Activated CD4-positive, alpha-beta T cell treated with anti-CD3 and anti-CD28 coated beads, Interleukin-2, amount 10 ng/mL, durations not matched to agents 24 days and 14 days (primary cell): ENCODE measurements at places on chromosomes 1 and 21. TPM values are rescaled to one million over a fixed set of nuclear protein-coding genes. Genes with fewer than 3 reads are reported as not detected.

GRCh38 chr1:6012529-6013318 lies 20.5 kb upstream of the NPHP4 start:
- no peak for DNase-seq
- no peaks in the 10 kb centered on the region for H3K27me3 ChIP-seq
- no peak overlapping the region for H3K4me3 ChIP-seq
- H3K27ac ChIP-seq, result peak overlapping the region; percentile 20
- peaks cover 33% of the 10 kb centered on the region for H3K36me3 ChIP-seq

GRCh38 chr21:43939443-43940328 lies 72.4 kb upstream of the TRAPPC10 start:
- peak overlapping the region; percentile 78 for H3K27ac ChIP-seq
- H3K4me1 ChIP-seq, result peaks cover 18% of the 10 kb centered on the region
- H3K36me3 ChIP-seq, result peaks cover 18% of the 10 kb centered on the region
- peak overlapping the region; percentile 74 for H3K4me3 ChIP-seq

VWA5B1 gene
- not detected in 2 replicates for total RNA-seq

DNA sequence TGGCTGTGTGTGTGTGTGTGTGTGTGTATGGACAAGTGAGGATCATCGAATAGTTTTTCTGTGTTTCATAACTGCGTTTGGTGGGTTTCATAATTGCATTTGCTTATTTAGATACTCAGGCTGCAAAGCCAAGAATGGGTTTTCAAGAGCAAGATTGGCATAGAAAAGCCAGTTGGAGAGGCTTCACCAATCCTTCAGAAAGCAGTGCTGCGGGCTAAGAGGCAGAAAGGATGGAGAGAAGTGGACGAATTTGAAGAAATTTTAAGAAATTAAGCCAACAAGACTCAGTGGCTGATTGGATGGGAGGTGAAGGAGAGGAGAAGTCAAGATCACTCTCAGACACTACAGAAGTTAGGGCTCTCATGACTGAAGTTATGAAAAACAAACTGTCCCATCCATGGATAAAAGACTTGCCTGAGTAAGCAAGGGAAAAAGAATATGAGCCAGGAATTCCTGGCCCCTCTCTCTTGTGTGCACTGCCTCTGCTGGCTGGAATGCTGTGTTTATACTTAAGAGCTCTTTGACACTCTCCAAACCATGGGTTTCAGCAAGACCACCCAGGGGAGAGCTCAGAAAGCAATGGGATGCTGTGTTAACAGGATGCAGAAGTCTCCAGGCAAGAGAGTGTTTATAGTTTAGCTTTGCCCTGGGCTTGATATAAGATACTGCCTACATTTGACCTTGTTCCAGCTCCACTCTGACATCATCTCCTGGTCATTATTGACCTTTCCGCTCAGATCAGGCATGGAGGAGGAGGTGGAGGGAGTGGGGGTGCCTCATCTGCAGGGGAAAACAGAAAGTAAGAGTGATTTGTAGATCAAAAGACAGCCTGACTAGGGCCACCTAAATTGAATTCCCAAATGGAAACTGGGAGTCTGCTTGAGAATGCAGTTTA lies 232.0 kb upstream of the PLXNA2 start:
- H3K27me3 ChIP-seq, result peaks cover 4% of the 10 kb centered on the region
- H3K36me3 ChIP-seq, result no peaks in the 10 kb centered on the region
- no peak for DNase-seq
- H3K4me3 ChIP-seq, result no peak overlapping the region
- H3K4me1 ChIP-seq, result no peaks in the 10 kb centered on the region
- no peak overlapping the region for H3K27ac ChIP-seq

GPR137B gene
- total RNA-seq, result 6.6 and 7.7 TPM in 2 replicates

DNA sequence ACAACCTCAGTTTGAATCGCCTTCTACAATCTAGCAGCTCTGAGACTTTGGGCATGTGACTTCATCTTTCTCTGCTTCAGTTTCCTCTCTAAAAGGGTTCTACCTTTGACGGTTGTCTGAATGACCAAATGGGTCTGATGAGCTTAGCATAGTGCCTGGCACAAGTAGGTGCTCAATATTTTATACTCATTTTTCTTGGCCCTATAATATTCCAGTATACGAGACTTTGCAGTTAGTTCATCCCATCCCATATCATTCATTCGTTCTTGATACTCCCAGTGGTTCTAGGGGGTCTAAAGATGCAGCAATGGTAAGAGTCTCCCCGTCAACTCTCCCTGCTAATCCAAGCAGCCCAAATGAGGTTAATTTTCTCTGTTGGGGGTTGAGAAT lies 67.6 kb downstream of the ALPL start:
- H3K27me3 ChIP-seq, result peaks cover 4% of the 10 kb centered on the region
- no peaks in the 10 kb centered on the region for H3K36me3 ChIP-seq
- no peak for DNase-seq
- H3K27ac ChIP-seq, result no peak overlapping the region
- H3K4me3 ChIP-seq, result no peak overlapping the region

TTLL7 gene
- 0.28 and 0.58 TPM in 2 replicates for total RNA-seq

GRCh38 chr21:36841866-36842265 lies 124.6 kb downstream of the HLCS start:
- no peak for DNase-seq
- no peaks in the 10 kb centered on the region for H3K36me3 ChIP-seq
- no peak overlapping the region for H3K27ac ChIP-seq
- H3K4me1 ChIP-seq, result no peaks in the 10 kb centered on the region
- H3K4me3 ChIP-seq, result no peak overlapping the region

DNA sequence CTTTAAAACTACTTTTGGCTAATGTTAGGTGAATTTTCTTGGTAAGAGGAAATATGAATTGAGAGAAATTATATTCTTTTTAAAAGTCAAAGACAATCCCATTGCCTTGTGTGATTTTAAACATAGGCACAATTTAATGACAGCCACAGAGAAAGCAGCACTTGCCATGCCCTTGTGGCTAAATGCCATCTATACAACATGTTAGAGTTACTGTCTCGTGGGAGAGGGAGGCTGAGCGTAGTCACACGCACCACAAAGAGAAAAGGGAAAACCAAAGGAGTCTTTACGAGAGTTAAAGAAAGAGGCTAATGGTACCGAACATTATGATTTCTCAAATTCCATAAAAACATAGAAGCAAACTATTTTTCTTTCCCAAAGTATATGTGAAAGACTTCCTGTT lies 537.9 kb downstream of the PTPRC start:
- no peak for DNase-seq
- H3K4me3 ChIP-seq, result no peak overlapping the region
- peaks cover 30% of the 10 kb centered on the region for H3K4me1 ChIP-seq
- H3K36me3 ChIP-seq, result no peaks in the 10 kb centered on the region

DNA sequence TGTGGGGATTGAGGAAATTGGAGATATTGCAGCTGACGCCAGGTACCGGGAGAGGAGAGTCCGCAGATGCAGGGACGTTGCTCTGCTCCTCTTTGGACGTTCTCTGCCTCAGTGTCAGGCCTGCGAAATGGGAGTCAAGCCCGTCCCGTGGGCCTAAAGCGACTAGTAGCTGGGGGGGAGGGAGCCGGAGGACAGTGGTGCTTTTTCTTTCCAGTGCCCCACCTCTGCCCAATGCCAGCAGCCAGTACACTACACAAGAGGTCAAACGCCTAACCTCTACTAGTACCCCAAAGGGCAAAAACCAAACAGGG lies 413.6 kb upstream of the ESRRG start:
- H3K27me3 ChIP-seq, result peaks cover 74% of the 10 kb centered on the region
- no peak for DNase-seq
- no peak overlapping the region for H3K27ac ChIP-seq
- no peak overlapping the region for H3K4me3 ChIP-seq
- H3K36me3 ChIP-seq, result peaks cover 3% of the 10 kb centered on the region
- H3K4me1 ChIP-seq, result peaks cover 2% of the 10 kb centered on the region

DNA sequence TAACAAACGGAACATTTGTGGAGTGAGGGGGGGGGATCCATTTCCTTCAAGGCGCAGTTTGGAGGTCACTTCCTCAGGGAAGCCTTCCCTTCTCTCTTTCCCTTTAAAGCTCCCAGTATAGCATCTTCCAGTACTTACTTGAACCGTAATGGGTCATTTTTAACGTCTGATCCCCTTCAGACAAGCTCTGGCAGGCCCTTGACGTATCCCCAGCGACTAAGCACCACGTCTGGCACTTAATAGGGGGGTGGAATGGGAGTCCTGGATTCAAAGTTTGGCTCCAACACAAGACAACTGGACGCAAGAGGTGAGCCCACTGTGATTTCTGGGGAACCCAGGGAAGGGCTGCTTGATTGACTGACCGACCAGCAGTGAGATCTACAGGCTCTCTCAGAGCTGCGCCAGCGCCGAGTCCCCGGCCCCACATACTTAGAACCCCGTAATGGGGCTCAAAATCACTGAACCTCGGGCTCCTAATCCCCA lies 441 bp downstream of the YARS1 start:
- H3K36me3 ChIP-seq, result peaks cover 52% of the 10 kb centered on the region
- peak overlapping the region; percentile 98 for H3K27ac ChIP-seq
- H3K27me3 ChIP-seq, result no peaks in the 10 kb centered on the region

DNA sequence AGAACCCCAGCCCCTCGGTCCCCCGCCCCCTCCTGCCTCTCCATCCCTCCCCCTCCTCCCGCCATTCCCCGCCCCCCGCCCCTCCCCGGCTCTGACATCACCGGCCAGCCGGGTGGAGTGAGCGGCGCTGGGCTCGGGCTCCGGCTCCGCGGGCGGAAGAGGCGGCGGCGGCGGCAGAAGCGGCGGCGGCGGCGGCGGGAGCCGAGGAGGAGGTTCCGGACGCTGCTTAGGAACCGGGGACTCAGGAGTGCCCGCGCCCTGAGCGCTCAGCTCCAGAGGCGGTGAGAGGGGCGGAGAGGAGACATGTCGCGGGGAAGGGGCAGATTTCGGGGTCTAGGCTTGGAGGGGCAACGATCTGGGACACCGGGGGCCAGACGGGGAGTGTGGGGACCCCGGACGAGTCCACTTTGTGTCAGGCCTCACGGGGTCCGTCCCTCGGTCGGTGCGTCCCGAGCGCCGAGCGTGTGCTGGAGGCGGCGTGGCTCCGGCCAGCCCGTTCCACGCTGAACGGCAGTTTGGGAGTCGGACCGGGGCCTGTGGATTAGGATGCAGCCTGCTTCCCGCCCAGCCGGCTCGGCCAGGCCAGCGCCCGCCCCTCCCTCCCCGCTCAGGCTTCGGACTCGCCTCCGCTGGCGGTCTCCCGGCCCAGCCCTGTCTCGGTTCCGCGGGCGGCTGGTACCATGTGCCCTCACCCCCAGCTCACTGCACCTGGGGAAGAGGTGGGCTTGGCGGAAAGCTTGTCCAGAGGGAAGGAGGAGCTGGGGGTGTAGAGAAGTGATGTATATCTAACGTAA lies at the start of gene PEA15:
Gene PEA15, plus strand, starts transcription at position 143 of the 794 bp plus-strand sequence. CDS start 6,161 bp downstream, outside the sequence.
- peaks cover 29% of the 10 kb centered on the region for H3K36me3 ChIP-seq
- H3K4me1 ChIP-seq, result peaks cover 40% of the 10 kb centered on the region
- H3K4me3 ChIP-seq, result peak within 1 kb of the TSS; percentile 91
- H3K27ac ChIP-seq, result peak within 1 kb of the TSS; percentile 91
- DNase-seq, result peak; percentile 92
- H3K27me3 ChIP-seq, result no peaks in the 10 kb centered on the region

- peaks cover 9% of the 10 kb centered on the region for H3K4me1 ChIP-seq
- H3K27me3 ChIP-seq, result no peaks in the 10 kb centered on the region
- no peak for DNase-seq
- peaks cover 33% of the 10 kb centered on the region for H3K36me3 ChIP-seq
Observed at GRCh38 chr1:52502789-52503188, 50.1 kb downstream of the TUT4 start.

DNA sequence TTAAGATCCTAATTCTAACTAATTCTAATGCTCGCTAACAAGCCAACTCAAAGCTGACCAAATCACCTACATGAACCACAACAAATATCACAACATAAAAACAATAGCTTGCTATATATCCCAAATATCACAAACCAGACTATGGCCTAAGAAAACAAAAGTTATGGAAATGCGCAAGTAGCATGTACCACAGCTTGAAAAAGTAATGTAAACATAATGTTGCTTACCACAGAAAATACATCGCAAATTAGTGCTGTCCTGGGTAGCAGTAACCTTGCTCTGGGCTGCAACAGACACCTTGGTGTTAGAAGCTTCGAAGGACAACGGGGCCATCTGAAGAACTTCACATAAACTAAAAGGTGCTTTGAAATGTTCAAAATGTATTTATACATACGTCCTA lies 107.4 kb upstream of the LBR start:
- DNase-seq, result no peak
- no peak overlapping the region for H3K27ac ChIP-seq
- H3K4me1 ChIP-seq, result no peaks in the 10 kb centered on the region
- no peaks in the 10 kb centered on the region for H3K36me3 ChIP-seq

DNA sequence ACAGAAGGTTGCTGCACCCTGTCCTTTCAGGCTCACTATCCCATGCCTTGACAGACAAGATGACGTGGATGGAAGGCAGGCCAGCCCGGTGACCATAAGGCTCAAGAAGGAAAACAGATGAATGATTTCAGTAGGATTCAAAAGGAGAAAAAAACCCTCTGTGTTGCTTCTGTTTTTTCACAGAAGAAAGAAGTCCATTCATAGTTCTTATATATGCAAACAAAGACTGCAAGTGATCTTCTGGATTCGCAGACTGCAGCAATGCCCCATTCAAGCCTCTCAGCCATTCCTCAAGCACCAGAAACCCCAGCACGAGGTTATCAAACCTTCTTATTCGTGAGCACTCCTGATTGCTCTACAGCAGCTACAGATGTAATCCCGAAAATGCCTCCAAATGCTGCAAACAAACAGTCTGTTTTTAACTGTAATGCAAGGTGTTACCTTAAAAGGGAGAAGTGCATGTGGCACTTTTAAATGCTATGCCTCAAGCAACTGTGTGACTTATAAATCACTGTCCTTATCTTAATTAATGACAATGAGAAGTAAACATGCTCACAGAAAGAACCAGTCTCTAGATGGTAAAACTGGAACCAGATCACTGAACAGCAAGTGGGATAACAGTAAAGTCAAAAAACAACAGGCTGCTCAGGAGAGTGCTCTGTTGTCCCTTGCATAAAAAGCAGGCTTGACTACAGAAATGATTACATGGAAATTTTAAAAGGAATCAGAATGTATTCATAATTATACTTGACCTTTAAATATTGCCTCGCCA lies 173.9 kb downstream of the HHIPL2 start:
- no peak for DNase-seq
- H3K27ac ChIP-seq, result no peak overlapping the region
- H3K27me3 ChIP-seq, result no peaks in the 10 kb centered on the region

GBP4 gene
- 29.5 and 33.5 TPM in 2 replicates for total RNA-seq

KCNA3 gene
- 26.9 and 29.5 TPM in 2 replicates for total RNA-seq

DNA sequence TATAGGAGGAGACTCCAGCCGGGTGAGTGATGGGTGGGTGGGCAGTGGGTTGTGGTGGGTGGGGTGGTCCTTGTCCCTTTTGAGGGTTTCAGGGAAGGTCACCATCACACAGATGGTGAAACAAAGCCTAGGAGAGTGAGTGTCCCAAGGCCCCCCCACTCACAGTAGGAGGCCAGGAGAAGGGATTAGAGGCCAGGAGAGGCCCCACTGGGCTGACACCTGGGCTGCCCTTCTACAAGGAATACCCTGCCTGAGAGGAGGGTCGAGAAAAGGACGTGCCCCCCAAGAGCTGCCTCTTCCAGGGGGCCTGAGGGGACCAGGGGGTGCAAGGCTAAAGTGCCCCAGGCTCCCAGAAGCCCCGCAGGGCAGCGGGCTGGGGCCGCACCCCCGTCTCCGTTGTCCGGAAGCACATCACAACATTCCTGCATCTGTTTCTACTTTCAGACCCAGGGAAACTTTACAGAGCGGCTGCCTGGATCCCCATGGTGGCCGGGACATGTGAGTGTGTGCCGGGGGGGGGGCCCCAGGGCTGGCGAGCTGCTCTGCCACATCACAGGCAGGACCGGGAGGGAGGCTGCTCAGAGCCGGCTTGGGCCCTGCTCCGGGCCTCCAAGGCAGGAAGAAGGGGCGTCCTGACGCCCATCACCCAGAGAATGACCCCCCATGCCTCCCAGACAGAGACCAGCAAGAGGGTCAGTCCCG lies 68.2 kb downstream of the ARHGEF16 start:
- no peak overlapping the region for H3K4me3 ChIP-seq
- H3K27ac ChIP-seq, result no peak overlapping the region
- no peaks in the 10 kb centered on the region for H3K27me3 ChIP-seq
- H3K36me3 ChIP-seq, result no peaks in the 10 kb centered on the region
- H3K4me1 ChIP-seq, result no peaks in the 10 kb centered on the region
- DNase-seq, result no peak
